Activated CD4-positive, alpha-beta T cell treated with anti-CD3 and anti-CD28 coated beads, Interleukin-2, amount 10 ng/mL, durations not matched to agents 7 days and 5 days (primary cell): ENCODE measurements at places on chromosomes 1 and 21. TPM values are rescaled to one million over a fixed set of nuclear protein-coding genes. Genes with fewer than 3 reads are reported as not detected.

The SNRNP40 gene
- 106 TPM for total RNA-seq

DNA sequence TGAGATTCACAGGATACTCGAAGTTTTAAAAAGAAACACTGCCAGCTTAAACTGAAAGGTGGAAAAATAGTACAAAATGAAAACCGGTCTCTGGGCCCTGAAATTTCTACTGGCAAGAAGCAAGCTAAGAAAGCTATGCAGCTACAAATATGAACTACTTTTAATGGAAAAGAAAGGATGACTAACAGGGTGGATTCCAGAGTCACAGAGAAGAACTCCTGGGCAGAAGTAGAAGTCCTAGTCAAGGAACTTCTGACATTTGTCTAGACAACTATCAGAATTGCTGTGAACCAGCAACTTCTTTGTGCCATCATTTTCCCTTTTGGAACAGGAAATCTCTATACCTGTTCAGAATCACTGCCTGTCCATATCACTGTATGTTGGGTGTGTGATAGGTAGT is 38.1 kb downstream of the CD160 start:
- DNase-seq = no peak

The GLMP gene
- 33.6 TPM for total RNA-seq

GRCh38 chr1:181397845-181398244 is 85.5 kb upstream of the CACNA1E start:
- peak; percentile 56 for DNase-seq

DNA sequence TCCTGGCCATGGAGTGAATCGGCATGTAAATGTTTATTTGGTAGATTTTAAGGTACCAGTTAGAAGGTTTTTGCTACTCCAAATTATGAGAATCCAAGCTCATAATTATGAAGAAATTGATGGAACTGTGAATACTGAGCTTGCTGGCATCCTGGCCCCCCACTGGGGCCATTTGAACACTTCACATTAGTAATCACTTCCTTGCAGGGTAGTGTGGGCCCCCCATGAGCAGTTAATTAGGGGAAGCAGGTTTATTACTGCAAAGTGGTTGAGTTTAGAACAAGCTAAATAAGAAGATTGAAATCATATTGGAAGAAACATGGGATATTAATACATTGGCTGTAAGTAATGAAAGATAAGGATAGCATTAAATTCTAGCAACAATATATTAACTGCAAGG is 86.7 kb downstream of the S1PR1 start:
- no peak for DNase-seq

The A3GALT2 gene
- total RNA-seq = not detected

The PRRX1 gene
- not detected for total RNA-seq

The IVL gene
- not detected for total RNA-seq

DNA sequence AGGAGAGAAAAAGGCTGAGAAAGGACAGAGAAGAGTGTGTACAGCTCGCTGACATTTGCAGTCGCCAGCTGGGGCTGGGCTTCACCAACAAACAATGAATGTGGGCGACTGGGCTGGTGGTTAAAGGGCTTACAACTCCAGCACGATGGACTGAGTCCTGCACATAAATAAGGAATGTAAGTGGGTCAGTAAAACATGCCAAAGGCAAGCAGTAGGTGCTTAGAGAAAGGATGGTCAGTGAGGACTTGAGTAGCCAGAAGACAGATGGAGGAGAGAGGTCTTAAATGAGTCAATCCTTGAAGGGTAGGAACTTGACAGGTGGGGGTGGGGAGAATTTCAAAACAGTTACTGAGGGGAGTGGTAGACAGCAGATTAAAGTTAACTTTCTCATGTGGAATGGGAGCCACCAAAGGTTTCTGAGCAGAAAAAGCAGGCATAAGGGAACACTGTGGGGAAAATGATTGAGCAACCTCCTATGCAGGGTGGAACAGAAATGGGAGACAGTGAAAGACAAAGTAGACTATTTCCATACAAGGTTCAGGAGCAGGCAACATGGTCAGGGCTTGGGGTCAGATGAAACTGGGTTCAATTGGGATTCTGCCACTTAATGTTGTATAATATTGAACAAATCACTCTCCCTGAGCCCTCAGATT is 37.4 kb downstream of the GADD45A start:
- DNase-seq = no peak

- peak; percentile 14 for DNase-seq
These were observed 9.6 kb downstream of the P3H1 start for GRCh38 chr1:42756956-42757891.

The PCNX2 gene
- total RNA-seq = 29.8 TPM
